Bladder microvascular endothelial cell (primary cell): ENCODE measurements at places on chromosomes 2 and 18. TPM values are rescaled to one million over a fixed set of nuclear protein-coding genes. Genes with fewer than 3 reads are reported as not detected.

SMPD4 gene
- total RNA-seq, result 12.0 and 24.0 TPM in 2 replicates

ATG16L1 gene
- total RNA-seq, result 23.8 and 47.1 TPM in 2 replicates

WNT10A gene
- total RNA-seq, result not detected in 2 replicates

ACKR3 gene
- total RNA-seq, result 13.1 and 26.0 TPM in 2 replicates

KCMF1 gene
- total RNA-seq, result 21.9 and 98.9 TPM in 2 replicates

C2orf80 gene
- not detected in 2 replicates for total RNA-seq

RNU2-63P gene
- 14.6 and 238 TPM in 2 replicates for total RNA-seq

DNER gene
- total RNA-seq, result 0.16 and 0.82 TPM in 2 replicates

SIGLEC15 gene
- total RNA-seq, result 0.06 TPM in 1 of 2 replicates, not detected in the other

ZNF236 gene
- total RNA-seq, result 3.2 and 9.5 TPM in 2 replicates

AOX1 gene
- total RNA-seq, result 0.97 and 2.7 TPM in 2 replicates

HOXD11 gene
- not detected in 2 replicates for total RNA-seq

IGFBP5 gene
- total RNA-seq, result 0.32 and 0.82 TPM in 2 replicates

ST8SIA3 gene
- not detected in 2 replicates for total RNA-seq

NFATC1 gene
- 4.2 and 12.9 TPM in 2 replicates for total RNA-seq

IL18RAP gene
- total RNA-seq, result under 0.01 TPM in 1 of 2 replicates, not detected in the other

ARHGAP15 gene
- 0.19 TPM in 1 of 2 replicates, not detected in the other for total RNA-seq

B4GALT6 gene
- total RNA-seq, result 1.9 and 7.0 TPM in 2 replicates

TDRD15 gene
- total RNA-seq, result not detected in 2 replicates

DSG2 gene
- total RNA-seq, result 3.4 and 5.9 TPM in 2 replicates

ACMSD gene
- not detected in 2 replicates for total RNA-seq

STON1 gene
- 4.2 and 5.4 TPM in 2 replicates for total RNA-seq

TEKT4 gene
- total RNA-seq, result not detected in 2 replicates

RBKS gene
- 1.2 and 1.3 TPM in 2 replicates for total RNA-seq
